ENCODE measurements at places on chromosomes 5 and 9. TPM values are rescaled to one million over a fixed set of nuclear protein-coding genes. Genes with fewer than 3 reads are reported as not detected.

- ATAC-seq = no peak
Measured at GRCh38 chr9:117121316-117121715, 293.5 kb downstream of the ASTN2 start.

Gene CLIC3
- total RNA-seq = 0.29 TPM

DNA sequence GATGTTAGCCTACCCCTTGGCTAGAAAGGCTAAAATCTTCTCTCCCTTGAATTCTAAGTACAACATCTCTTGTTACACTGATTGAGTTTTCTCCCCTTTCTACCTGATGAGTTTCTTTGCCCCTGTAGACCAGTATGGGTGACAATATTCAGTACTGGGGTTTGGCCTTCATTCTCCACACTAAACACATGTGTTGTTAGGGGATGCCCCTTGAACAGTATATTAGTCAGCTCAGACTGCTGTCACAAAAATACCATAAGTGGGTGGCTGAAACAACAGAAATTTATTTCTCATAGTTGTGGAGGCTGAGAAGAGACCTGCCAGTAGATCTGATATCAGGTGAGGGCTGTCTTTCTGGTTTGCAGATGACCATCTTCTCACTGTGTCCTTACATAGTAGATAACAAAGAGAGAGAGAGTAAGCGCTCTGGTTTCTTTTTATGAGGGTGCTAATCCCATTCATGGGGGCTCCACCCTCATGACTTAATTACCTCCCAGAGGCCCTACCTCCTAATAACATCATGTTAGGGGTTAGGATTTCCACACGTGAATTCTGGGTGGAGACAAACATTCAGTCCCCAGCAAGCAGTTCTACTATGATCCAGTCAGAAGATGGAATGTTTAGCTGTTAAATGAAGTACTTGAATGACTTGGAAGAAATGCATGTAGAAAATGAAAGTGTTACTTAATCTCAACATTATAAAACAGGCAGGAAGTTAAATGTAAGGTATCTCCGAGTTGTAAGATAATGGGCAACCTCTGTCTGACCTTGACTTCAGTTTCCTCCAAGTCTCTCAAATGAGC is 17.5 kb downstream of the VLDLR start:
- ATAC-seq = no peak

DNA sequence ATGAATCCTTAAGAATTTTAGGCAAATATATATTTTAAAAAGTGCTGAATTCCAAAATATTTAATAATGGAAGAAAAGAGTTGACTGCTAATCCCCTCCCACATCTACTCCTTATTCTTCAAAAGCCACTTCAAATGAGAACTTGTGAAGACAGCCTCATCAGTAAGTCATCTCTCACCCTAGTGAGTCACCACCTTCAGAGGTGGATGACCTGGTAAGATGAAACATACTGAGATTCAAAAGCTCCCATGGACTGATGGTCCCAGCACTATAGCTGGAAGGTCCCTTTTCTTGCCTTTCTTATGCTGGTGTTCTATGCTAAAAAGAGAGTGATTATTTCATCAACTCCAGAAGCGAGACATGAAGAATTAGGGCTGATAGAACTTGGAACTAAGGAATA is 37.8 kb upstream of the SPDL1 start:
- ATAC-seq = no peak

DNA sequence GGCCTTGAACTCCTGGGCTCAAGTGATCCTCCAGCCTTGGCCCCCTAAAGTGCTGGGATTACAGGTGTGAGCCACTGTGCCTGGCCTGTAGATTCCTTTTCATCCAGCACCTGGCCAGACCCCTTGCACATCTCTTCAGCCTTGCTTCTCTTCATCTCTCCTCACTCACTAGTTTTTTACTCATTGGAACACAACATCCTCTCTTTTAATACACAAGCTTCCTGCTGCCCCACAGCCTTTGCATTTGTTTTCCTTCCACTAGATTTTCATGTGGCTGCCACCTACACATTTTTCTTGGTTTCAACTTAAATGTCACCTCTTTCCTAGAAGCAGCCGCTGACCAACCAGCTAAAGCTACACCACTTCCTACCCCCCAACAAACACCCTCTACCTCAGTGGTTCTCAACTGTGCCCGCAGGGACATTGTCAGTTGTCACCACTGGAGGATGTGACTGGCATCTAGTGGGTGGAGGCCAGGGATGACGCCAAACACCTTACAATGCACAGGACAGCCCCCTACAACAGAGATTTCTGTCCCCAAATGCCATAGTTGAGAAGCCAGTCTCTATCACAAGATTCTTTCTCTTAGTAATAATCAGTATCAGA is 33.7 kb downstream of the HAVCR1 start:
- no peak for ATAC-seq

All from motor neuron (in vitro differentiated cells).